NCI-H226 (cell line): ENCODE measurements at places on chromosomes 2 and 18.
A peak's percentile ranks its signal among the peaks of the same experiment; 100 is the strongest.

- DNase-seq = no peak
These were observed 7.1 kb upstream of the AGAP1 start for GRCh38 chr2:235486729-235487128.

DNA sequence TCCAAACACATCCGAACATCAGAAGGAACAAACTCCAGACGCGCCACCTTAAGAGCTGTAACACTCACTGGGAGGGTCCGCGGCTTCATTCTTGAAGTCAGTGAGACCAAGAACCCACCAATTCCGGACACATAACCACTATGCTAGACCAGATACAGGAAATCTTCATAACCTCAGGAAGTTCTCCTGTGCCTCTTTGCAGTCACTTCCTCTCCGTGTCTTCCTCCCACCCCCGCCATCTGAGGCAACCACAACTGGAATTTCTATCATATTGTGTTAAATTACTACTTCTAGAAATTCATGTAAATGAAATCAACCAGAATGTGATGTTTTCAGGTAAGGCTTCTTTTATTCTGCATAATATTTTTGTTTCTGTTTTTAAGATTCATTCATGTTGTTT lies 631.0 kb upstream of the NXPH2 start:
- DNase-seq = no peak

DNA sequence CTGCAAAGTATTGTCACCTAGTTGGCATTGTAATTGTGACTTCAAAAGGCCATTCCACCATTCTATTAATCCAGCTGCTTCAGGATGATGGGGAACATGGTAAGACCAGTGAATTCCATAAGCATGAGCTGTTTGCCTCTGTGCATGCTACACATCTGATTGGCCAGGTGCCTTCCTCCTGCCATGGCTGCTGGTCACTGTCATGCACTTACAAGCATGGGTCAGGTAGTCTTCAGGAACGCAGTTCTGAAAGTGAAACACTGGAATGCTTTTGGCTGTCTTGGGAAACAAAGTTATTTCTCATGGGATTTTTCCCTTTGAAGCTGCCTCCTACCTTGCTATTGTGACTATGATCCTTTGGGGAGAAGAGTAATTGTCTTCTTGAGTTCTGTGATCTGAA lies 267.6 kb downstream of the GBX2 start:
- DNase-seq = peak; percentile 16

GRCh38 chr2:29535188-29535587 lies 386.2 kb downstream of the ALK start:
- DNase-seq = no peak
